Activated CD4-positive, alpha-beta T cell treated with anti-CD3 and anti-CD28 coated beads, Interleukin-2, amount 10 ng/mL, durations not matched to agents 7 days and 5 days (primary cell): ENCODE measurements at places on chromosomes 3 and 15.
A peak's percentile ranks its signal among the peaks of the same experiment; 100 is the strongest.

- DNase-seq = no peak
Observed at GRCh38 chr3:183158113-183158512, 4.4 kb downstream of the LAMP3 start.

DNA sequence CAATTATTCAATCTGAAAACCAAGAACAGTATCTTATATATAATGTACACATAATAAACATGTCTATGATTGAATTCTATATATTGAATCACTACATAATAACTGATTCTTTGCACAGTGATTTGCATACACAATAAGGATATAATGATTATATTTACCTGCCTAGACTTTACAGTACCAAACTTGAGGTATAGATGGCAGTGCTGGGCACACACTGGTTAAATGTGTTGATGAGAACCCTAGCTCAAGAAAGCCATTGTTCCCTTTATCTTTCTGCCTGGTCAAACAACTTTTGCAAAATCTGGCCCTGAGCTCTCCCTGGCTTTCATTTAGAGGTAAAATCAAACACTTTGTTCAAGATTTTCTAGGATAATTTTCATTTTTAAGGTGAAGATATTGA is 697.7 kb downstream of the TUSC7 start:
- no peak for DNase-seq

- no peak for DNase-seq
Observed at GRCh38 chr3:46948830-46949671, 27.5 kb downstream of the CCDC12 start.

- DNase-seq = no peak
Observed at GRCh38 chr15:98154863-98155262, 194.4 kb downstream of the ARRDC4 start.

- DNase-seq = no peak
Observed at GRCh38 chr3:64303401-64303800, 78.1 kb upstream of the PRICKLE2 start.

DNA sequence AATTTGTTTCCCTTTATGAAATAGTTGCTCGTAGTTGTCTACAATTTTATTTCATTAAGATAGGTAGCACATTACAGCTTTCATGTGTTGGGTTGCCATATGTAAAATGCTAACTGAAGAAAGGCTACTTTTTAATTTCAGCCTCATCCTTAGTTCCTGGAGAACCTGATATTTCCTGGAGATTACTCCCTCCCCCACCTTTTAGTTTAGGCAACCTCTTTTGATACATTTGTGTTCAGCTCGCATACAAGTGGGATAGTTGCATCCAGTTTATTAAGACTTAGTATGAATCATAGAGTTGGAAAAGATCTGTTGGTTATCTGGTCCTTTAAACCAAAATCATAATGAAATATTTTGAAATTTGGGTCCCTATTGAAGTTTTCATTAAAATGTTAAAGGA is 6.0 kb downstream of the SETD5 start:
- DNase-seq = no peak

GRCh38 chr15:45732662-45733061 is 97.8 kb downstream of the SQOR start:
- no peak for DNase-seq

DNA sequence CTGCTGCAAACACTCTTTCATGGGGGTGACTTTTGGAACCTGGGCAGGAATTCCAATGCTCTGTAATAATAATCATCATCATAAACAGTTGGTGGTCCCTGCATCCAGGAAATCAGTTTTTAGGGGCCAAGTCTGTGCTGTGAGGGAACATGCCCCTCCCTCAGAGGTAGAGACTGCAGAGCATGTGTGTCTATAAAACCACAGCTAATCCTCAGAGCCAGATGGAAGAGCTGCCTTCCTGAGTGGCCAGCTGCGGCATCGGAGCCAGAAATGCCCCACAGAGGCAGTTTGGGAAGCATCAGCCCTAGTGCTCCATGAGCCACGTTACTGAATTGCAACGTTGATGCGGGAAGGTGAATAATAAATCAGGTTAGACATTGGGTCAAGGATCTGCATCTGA is 12.9 kb upstream of the TPM1 start:
- no peak for DNase-seq

- no peak for DNase-seq
Observed at GRCh38 chr3:11517601-11518000, 126.1 kb downstream of the VGLL4 start.

DNA sequence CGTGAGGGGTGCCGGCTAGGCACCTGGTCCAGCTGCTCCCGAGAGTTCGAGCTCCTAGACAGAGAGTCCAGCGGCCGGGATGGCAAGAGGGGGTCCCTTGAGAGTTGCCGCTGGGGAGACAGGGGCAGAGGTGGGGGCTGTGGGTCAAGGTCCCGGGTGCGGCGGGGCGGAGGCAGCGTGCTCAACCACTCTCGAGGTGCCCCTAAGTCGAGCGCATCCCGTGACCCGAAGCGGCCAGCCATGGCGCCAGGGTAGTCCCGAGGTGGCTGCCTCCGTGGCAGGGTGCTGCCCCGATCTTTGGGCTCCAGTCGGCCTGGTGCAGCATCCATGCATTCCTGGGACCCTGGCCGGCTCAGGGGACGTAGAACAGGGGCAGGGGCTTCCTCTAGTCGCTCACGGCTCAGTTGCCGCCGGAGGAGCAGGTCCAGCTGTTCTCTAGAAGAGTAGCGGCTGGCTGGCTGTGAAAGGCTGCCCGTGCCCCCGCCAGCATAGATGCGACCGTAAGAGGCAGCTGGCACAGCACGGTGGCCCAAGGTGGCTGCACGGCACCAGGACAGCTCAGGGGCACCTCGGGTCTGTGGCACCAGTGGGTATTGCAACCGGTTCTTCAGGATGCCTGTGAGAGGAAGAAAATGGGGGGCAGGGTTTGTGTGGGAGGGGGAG is 4.8 kb upstream of the SLC26A6 start:
- DNase-seq = no peak

DNA sequence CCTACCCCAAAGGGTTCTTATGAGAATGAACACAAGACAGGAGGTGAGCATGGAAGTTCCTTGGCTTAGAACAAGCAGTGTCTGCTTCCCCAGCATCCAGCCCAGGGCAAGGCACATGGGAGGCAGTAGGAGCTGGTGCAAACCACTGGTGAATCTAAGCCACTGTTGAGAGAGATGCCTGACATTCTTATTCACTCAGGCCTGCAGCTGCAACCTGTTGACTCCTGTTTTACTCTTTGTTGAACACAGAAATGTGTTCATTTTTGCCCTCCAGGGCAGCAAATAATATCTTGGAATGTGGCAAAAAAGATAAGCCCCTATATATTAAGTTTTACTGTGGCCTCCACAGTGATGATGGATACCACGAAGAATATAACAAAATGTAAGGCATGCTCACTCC is 8.9 kb upstream of the PAK6 start:
- DNase-seq = no peak

DNA sequence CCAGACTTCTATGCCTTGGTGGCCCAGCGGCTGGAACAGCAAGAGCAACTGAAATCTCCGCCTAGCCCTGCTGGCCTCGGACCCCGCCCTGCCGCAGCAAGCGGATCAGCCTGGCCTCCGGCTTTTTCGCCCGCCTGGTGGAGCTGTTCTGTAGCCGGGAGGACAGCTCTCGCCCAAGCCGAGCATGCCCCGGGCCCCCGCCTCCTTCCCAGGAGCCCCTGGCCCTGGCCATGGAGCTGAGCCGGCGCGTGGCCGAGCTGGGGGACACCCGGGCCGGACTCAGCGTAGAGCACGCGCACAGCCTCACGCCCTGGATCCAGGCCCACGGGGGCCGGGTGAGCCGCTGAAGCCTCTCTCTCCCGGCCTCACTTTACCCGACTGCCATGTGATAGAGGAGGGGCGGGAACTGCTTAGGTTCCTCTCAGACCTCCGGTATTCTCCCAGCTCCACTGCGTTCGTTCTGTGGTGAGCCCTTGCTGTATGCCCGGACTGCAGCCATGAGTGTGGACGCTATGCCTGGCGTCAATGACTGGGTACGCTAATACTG is 24.1 kb upstream of the MRPL3 start:
- no peak for DNase-seq

GRCh38 chr3:159668990-159669476 is 319.6 kb upstream of the IL12A start:
- no peak for DNase-seq

DNA sequence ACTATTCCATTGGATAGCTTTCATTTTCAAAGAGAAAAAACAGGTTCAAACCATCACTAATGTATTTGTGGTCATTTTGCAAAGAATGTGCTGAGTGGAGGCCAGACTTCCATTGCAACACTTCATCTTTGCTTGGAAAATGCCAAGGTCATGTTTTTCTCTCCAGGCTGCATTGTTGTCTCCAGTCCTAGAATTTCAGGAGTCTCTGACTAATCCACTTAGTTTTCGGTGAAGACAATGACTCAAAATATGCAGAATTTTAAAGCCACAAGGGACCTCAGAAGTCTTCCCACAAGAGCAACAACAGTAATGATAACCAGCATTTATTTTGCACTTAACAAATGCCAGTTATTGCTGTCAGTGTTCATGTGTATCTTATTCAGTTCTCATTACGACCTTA is 277.0 kb downstream of the RYR3 start:
- DNase-seq = no peak

DNA sequence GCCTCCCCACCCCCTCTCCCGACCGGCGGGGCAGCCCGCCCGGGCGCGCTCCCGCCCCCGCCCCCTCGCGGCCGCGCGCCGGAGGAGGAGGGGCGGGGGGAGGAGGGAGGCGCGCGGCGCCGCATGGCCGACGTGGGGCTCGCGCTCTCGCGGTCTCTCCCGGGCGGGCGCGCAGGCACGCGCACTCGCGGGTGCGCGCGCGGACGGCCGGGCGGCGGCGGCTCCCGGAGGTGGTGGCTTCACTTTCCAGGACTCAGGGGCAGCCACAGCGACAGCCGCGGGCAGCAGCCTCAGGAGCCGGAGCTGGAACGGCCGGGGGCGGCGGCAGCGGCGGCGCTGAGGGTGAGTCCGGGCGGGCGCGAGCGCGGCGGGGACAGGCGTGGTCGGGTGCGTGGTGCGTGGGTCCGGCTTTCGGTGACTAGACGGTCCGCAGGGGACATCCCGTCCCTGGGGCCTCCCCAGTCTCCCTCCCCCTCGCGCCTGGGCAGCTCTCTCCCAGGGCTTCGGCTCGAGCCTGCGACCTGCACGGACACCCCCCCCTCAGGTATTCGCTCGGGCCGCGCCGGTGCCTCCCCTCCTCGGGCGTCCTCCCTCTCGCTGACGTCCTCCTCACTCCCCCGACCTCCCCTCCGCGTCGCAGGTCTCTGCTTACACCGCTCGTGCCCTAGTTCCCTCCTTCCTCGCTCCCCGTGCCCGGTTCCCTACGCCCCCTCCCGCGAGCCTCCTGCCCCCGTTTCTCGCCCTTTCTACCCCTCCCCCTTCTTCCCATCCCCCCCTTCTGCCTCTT is at the start of gene UBE2E2:
UBE2E2 (plus strand) TSS at position 407 of the 787 bp plus-strand sequence.
- peak; percentile 27 for DNase-seq

DNA sequence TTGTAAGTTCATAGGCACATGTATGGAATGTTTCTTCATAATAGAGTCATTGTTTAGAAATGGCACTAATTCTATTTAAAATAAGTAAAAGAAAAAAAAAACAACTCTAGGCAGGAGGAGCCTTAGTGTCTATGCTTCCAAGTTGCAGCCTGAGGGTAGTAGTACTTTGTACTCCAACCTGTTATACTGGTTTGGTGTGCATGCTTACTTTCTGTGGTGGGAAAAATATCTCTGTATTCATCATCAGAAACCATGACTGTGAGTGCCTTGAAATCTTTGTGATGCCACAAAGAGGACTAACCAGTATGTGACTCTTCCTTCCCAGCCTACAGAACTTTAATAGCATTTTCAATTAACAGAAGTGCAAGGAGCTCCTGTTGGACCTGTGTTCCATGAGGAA is 4.4 kb downstream of the NAALADL2 start:
- DNase-seq = no peak

DNA sequence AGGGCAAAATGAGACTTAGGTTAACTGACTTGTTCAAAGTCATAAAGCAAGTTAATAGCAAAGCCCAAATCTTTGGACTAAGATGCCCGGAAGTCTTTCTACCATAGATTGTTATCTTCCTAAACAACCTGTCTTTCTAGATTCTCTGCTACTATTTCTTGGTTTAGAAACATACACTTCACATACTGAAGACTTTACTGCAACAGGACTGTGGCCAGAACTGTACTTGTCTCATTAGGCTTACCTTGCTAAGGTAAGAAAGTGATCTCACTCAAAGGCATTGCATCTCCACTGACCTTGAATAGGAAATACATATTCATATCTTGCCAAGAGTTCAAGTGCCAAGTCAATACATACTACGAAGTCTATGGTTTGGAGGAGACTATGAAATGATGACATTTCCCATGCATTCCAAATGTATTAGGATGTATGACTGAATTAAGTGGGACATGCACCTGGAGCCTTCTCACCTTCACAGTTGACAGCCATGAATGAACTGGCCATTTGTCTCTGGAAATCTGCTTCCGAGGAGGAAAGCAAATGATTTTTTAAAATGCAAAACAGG is 5.0 kb downstream of the ZDHHC3 start:
- no peak for DNase-seq

DNA sequence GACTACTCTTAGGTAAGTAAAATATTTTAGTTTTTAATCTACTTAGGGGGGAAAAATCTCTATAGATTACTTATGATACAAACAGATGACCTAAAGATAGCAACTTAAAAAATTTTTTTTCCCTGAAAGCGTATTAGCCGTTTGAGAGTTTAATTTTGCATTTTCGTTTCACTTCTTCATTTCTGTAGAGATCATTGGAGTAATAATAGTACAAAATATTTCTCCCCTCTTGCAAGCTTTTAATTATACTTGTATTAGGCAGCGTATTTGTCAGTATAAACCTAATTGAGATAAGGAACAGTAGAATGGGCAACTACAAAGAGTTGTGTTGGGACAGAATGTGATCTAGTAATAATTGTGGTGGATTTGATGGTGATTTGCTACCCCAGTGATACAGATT is 10.3 kb downstream of the SKIL start:
- DNase-seq = no peak

DNA sequence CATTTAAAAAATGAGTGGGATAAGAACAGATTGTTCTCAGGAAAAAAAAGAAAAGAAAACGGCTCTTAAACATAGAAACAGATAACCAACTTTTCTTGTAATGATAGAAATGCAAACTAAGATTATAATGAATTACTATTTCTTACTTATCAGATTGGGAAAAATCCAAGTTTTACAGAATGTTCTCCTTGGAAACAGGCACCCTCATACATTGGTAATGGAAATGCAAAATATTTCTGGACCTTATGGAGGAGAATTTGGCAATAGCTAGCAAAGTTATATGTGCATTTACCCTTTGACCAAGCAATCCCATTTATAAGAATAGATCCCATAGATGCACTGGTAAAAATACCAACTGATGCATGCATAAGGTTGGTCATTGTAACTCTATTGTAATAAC is 3.7 kb upstream of the ANKDD1A start:
- DNase-seq = no peak

DNA sequence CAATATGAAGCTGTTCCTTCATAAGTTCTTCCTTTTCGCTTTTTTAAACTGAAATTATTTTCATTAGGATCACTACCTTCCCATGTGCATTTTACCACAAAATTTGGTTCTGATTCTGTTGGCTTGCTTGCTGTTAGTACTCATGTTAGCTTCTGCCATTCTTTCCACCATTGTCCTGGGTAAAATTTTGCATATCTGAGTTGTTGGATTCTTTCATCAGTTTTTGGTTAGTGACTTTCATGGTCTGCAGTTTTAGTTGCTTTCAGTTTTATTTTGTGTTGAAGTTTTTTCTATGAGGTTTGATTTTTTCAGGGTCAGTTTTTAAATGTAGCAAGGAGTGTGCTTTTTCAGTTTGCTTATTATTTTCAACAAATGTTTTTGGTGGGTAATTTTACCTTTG is 71.9 kb downstream of the SMAD3 start:
- no peak for DNase-seq
